ENCODE measurements at places on chromosomes 1 and 21.

- peak; percentile 35 for DNase-seq
Measured at GRCh38 chr21:36909901-36910561, 56.4 kb downstream of the HLCS start.

DNA sequence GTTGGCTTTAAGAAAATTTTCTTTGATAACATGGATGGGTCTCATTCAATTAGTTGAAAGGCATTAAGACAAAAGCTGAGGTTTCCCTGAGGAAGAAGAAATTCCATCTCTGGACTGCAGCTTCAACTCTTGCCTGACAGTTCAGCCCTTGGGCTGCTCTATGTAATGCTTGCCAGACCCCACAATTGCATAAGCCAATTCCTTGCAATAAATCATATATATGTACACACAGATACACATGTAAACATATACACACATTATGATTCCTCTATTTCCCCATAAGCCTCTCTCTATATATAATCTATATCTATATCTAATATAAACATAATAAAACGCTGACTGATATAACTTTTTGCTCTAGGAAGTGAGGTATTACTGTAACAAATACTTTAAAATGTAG, 301.5 kb upstream of the PRMT6 start:
- DNase-seq = no peak

- DNase-seq = no peak
Measured at GRCh38 chr21:28150778-28151177, 841.9 kb downstream of the LTN1 start.

GRCh38 chr21:28828981-28829380, 163.7 kb downstream of the LTN1 start:
- no peak for DNase-seq

DNA sequence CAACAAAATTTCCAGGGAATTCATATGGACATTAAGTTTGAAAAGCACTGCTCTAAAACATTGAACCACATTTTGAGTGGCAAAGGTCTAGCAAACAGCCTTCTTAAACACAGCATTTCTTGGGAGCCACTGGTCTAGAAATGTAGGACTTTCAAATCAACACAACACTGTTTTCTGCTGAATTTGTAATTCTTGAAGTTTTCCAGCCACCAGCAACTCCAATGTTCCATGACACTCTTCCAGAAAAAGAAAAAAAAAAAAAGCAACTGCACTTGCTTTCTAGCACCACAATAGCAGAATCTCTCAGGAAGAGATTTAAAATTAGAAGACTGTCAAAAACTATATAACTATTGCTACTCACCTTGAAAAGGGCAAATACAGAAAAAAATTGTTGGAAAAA, 4.5 kb downstream of the SYDE2 start:
- DNase-seq = no peak

GRCh38 chr1:203098914-203099520, 13.2 kb upstream of the MYOG start:
- DNase-seq = no peak

DNA sequence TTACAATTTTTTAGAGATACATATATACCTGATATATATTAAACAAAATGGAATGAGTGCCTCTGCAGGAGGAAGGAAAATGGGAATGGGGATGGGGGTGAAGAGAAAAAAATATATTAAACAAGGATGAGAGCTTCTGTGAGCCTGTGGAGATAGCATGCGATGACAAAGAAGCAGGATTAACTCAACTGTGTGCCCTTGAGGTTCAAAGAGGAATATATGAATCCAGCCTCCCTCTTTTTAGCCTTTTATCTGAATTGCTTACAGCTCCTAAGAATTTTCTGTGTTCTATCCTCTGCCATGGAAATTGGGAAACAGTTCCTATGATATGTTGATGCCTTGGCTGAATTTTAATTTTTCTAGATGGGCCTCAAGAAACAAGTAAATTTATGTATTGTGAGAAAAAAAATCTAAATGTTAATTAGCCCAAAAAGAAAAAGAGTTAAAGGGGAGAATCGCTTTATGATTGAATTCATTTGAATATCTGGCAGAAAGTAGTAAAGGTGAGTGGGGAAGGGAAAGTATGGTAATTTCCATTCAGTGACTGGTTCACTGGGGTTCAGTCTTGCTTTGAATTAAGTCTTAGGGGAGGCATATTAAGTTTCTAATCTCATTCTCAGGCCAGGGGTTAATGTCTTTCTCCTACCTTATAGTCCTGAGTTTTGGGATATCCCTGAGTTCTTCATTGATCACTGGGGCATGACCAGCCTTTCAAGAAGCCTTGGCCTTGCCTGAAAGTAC, 106.3 kb upstream of the HMCN1 start:
- DNase-seq = no peak

DNA sequence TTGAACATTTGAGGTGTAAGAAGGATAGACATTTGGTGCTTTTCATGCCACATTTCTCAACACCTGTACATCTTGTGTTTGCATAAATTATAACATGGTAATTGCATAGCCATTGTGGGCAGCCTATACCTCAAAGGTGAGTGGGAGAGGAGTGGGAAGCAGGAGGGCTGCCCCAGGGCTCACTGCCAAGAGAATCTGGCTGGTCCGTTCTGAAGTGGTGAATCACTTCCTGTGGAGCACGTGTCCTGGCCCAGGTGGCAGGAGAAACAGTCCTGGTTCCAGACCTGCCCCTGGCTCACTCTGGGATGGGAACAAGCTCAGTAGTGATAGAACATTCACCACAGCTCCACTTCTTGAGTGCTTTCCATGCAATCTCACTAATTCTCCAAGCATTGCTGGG, 11.6 kb upstream of the OLFML2B start:
- DNase-seq = peak; percentile 12

GRCh38 chr1:15192916-15193550, 39.5 kb downstream of the TMEM51 start:
- no peak for DNase-seq

DNA sequence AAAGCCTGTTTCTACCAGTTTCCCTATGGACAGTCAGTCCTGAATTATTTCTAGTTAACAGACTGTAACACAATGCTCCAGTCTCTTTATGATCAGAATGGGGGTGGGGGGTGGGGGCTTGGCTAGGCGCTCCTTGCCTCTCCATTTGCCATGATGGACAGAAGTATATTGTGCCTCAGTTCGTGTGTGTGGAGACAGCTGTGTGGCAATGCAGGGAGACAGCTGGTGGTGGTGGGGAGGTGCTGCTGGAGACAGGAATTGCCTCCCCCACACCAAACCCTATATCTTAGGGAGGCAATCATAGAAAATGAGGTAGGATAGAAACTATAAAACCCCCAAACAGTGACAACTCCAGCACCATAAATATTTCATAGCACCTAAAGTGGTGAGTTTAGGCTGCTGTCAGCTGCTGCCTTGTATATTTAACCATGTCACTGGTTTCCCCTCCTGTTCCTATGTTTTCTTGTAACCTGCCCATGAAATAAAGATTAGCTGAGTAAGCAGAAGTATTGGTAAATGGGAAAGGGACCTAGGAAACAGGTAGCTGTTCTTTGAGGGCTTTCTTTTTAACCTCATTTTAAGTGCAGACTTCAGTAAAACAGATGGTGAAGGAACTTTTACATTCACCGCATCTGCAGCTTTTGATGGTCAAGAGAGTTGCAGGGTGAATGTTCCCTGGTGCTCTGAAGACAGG, 3.4 kb downstream of the PLXNA2 start:
- no peak for DNase-seq

DNA sequence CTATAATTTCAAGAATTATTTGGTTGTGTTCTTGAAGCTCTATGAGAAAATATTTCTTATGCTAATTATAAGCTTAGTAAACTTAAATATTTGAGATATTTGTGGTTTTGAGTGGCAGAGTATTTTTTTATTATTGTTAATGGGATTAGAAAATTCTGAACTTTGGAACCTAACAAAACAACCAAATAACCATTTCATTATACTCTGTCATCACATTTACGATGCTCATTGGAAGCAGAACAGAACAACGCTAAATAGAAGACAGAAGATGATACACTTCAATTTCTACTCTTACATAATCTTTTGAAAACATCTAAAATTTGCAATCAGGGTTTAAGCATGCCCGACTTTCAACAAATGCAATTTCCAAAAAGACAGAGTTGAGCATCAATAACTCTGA, 270.2 kb downstream of the PTPRC start:
- DNase-seq = no peak

- DNase-seq = no peak
Measured at GRCh38 chr1:104084380-104084779, 334.7 kb downstream of the AMY1C start.

GRCh38 chr1:8680664-8681650, 136.5 kb downstream of the RERE start:
- no peak for DNase-seq

DNA sequence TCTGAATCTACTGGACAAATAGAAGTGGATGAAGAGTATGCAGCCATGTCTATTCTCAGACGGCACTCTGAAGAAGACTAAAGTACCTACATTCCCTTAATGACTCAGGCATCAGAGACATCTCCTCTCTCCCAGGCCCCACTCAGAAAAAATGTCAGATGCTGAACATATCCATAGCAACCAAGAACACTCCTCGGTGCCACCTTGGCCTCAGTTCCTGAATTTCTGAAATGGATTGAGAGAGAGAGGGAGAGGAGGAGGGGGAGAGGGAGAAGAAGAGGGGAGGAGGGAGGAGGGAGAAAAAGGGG, 16.0 kb upstream of the OVAAL start:
- no peak for DNase-seq

DNA sequence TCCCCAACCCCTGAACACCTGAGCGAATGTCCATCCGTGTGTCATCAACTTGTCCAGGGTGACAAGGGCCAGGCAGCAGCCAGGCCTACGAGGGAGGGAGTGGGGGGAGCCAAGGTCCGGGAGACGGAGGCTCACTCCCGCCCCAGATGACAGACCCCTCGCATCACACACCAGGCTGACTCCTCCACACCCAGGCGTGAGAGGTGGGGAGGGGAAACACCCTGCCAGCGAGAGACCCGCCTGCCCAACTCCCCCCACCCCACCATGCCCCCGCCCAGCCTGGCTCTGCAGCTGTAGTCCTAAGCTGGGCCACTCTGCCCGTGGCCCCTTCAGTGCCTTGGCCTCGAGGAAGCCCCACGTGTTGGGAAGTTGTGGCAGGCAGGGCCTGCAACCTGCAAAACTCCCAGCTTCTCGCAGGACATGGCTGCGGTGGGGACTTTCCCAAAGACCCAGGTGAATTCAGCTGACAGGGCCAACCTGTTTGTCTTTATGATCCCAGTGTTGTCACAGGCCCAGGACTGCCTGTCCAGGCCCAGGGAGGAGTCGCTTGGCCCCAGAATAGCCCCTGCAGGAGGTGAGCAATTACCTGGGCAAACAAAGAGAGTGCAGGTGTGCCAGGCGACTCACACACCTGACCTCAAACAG, 62.9 kb downstream of the RIPK4 start:
- no peak for DNase-seq

- DNase-seq = no peak
Measured at GRCh38 chr1:92599184-92599583, 112.5 kb upstream of the GFI1 start.

- no peak for DNase-seq
Measured at GRCh38 chr1:167706931-167707877, 14.6 kb upstream of the MPZL1 start.
